Activated naive CD8-positive, alpha-beta T cell treated with anti-CD3 and anti-CD28 coated beads, Interleukin-2, amount 50 U/mL, for 16 hours (primary cell): ENCODE measurements at places on chromosomes 16 and 17.

GRCh38 chr16:4110680-4111079 lies 5.6 kb downstream of the ADCY9 start:
- no peak for DNase-seq

GRCh38 chr17:31418773-31419350 lies 27.4 kb downstream of the RAB11FIP4 start:
- DNase-seq = no peak

- DNase-seq = no peak
Measured at GRCh38 chr17:78184868-78185267, 2.0 kb downstream of the TK1 start.

DNA sequence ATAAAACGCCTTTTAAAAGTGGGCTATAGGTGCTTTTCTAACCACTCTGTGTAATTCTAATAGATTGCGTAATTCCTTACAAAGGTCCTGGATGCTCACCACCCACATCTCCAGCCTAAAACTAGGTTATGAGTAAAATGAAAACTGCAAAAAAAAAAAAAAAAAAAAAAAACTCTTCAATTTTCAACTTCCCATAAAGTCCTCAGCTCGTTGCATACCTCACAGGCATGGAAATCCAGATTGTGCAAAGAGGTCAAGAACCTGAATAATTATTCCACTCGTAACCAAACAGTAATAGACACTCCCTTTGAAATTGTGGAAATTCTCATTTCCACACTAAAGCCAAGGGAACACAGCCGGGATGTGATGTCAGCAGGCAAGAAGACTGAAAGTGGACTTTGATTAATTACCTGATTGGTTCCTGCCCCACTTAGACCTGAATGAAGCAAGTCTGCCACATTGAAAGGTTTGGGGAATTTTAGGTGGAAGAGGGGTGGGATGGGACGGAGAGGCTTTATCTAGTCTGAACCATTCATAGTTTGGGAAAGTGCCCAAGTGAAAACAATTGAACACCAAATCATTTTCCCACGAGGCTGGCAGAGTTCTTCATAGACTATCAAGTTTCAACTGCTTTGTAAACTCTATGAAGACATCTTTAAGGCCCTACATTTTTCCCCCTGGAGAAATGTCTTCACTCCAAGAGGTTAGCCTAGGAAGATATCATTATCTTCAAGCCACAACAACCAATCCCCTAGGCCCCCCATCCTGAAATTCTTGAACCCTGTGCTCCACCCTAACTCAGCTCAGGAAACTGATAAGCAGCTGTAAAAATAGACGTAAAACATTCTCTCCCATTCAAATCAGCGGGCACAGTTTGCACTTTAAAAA lies 49.1 kb upstream of the TANC2 start:
- no peak for DNase-seq

GRCh38 chr16:5615868-5616642 lies 518.5 kb upstream of the EEF2KMT start:
- DNase-seq = no peak

DNA sequence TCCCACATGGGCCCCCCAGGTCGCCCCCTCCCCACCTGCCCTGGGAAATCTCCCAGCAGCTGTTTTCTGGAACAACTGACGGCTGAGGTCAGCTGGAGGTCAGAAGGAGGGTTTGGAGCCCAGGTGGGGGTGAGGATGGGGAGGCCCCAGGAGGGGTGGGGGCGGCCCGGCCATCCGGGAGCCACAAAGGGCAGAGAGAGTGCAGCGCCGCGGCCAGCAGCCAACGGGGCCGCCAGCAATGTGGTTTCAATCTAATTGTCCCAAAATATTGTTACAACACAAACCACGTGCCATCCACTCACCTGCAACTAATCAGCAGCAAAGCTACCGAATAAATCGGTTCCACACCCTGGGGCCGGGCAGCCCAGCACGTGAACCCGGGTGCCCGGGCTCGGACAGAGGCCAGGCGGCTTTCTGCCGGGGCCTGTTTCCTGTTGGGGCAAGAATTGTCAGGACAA lies 28.3 kb upstream of the SLC38A10 start:
- no peak for DNase-seq

DNA sequence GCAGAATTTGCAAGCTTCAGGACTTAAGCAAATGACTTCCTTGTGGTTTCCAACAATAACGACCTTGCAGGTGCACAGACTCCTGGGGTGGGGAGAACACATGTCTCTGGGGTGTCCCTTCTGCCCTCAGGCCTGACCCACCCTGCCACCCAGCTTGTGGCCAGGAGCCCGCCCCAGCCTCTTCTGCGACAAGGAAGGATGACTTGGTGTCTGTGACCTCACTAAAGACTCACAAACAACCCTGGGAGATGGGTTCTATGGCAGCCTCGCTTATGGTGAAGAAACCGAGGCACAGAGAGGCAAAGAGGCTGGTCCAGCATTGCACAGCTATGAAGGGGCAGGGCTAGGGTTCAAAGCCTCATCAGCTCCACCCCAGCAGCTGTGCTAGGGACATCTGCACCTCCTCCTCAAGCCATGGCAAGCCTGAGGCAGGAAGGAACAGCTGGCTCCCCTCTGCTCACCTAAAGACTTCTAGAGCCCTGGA lies 2.6 kb downstream of the ATP2A3 start:
- no peak for DNase-seq

DNA sequence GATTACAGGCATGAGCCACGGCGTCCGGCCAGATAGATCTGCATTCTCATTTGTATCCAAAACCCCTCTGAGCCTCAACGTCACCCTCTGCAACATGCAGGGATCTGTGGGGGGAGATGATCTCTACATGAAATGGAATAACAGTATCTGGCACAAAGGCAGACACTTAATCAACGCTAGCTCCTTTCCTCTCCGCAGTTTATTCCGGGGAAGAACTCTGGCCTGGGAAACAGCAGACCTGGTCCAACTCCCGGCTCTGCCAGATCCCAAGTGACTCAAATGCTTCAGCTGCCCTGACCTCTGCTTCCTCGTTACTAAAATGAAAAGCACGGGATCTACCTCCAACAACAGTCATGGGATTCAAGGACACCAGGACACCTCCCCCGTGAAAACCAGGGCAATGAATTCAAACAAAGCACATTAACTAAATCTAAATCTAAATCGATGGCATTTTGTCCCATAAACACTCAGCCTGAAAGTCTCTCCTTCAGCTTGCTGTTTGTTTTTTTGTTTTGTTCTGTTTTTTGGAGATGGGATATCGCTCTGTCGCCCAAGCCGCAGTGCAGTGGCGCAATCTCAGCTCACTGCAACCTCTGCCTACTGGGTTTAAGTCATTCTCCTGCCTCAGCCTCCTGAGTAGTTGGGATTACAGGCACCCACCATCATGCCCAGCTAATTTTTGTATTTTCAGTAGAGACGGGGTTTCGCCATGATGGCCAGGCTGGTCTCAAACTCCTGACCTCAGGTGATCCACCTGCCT lies 78.2 kb downstream of the NXN start:
- DNase-seq = no peak

- DNase-seq = no peak
Measured at GRCh38 chr17:41932816-41933389, 2.5 kb downstream of the ODAD4 start.

DNA sequence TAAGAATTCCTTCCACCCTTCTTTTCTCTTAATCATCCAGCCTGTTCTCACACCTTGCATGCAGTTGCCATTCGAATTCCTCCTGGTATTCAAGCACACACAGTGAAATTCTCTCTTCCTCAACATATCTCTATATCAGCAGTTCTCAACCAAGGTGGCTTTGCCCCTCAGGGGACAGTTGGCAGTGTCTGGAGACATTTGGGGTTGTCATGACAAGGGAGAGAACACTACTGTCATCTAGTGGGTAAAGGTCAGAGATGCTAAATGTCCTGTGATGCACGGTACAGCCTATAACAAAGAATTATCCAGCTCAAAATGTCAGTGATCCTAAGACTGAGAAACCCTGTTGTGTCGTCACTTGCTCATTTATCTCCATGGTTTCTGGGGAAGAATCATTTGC lies 94.8 kb upstream of the CPHXL start:
- DNase-seq = no peak

DNA sequence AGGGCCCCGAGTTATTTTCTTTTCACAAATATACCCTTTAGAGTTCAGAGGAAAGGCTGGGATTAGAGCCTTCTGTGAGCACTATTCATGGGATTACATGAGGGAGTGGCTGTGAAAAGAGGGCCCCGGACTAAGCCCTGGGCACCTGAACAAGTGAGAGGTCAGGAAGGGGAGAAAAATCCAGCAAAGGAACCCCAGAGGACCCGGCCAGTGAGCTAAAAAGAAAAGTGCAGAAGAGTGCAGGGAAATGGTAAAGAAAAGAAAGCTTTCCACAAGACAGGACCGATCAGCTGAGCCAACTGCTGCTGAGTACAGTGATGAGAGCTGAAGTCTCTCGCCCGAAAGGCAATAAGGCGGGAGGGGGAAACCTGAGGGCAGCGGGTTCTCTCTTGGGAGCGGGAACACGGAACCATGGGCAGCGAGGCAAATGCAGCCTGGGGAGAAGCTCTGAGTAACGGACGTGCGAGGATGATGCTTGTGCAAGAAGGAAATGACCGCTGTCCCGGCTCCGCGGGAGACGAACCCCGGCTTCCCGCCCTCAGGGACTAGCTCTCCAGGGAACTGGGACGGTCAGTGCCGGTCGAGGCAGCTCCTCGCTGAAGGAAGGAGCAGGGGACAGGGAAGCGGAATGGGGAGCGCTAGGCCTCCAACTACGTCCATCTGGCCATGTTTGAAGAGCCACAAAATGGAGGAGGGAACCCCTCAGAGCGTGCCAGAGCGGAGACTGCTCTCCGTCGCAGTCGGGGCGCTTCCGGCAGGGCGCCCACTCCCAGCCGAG lies 665 bp upstream of the ALDH3A2 start:
- peak; percentile 16 for DNase-seq

DNA sequence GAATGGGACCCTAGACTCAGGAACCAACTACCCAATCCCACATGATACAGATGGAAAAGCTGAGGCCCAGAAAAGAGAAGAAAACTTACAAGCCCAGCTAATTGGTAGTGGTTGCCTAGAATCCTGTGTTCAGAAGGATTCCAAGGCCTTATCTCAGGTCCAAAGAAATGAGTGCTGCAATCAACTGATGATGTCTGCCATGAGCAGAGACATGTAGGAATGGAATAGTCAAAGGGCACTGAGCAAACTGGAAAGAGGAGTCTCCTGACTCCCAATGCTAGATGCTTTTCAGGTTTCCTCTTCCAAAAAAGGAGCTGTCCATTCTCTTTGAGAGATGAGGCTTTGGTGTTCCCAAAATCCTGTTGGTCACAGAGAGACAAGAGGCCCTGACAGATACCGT lies 210.6 kb downstream of the ZNF423 start:
- no peak for DNase-seq

DNA sequence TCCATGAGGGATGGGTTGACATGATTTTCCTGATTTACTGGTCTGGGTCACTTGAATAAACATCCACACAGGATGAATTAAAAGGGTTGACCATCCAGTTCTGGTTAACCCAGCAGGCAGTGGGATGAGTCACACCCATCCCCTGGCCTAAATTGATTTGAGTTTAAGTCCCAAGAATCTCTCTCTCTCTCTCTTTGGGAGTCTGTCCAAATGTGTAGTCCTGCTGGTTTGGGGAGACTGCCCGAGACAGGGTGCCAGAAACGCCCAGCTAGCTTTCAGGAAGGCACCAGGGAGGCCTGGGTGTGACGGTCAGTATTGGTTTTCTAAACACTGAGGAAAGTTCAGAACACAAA lies 38.8 kb downstream of the SCPEP1 start:
- DNase-seq = no peak

GRCh38 chr17:63698886-63699637 lies 863 bp downstream of the LIMD2 start:
- DNase-seq = peak; percentile 76

- no peak for DNase-seq
Measured at GRCh38 chr16:60204181-60204580, 1470.1 kb upstream of the GOT2 start.

DNA sequence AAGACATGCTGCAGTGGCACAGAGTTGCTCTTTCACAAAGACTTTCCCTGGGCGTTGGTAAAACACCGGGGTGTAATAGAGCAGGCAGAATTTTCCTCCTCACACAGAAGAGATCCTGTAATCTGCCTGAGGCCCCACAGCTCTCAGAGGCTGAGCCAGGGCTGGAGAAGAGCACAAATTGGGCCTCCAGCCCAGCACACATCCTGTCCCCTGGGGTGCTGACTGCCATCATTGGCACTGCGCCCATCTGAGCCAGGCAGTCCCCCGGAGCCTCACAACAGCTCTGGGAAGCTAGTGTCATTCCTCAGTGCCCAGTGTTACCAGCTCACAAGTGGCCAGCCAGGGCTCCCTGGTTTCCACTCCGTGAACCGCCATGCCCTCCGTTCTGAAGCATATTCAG lies 119.4 kb downstream of the SOCS1 start:
- no peak for DNase-seq

- DNase-seq = no peak
Measured at GRCh38 chr16:13324851-13325250, 423.5 kb downstream of the SHISA9 start.

DNA sequence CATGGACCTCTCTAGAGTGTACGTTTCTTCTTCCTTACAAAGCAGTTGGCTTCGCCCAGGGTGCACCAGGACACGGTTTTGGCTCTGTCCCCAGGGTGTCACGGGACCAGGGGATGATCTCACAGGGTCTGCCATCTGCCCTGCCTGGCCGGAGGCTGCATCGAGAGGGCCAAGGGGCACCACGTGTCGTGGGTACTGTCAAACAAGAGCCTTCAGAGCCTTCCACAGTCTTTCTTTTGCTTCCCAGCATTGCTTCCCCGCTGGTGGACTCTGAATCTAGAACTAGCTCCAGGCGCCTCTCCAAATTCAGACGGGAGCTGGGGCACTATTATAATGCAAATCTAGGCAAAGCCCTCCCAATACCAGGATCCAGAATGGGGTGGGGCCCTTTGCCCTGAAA lies 47.9 kb downstream of the MAPT start:
- DNase-seq = no peak

GRCh38 chr16:1224558-1224957 lies 510 bp downstream of the TPSG1 start:
- DNase-seq = no peak

- no peak for DNase-seq
Measured at GRCh38 chr17:68293490-68294195, 2.3 kb downstream of the ARSG start.

- DNase-seq = peak; percentile 59
Measured at GRCh38 chr16:71610936-71611871, 14.8 kb upstream of the MARVELD3 start.

DNA sequence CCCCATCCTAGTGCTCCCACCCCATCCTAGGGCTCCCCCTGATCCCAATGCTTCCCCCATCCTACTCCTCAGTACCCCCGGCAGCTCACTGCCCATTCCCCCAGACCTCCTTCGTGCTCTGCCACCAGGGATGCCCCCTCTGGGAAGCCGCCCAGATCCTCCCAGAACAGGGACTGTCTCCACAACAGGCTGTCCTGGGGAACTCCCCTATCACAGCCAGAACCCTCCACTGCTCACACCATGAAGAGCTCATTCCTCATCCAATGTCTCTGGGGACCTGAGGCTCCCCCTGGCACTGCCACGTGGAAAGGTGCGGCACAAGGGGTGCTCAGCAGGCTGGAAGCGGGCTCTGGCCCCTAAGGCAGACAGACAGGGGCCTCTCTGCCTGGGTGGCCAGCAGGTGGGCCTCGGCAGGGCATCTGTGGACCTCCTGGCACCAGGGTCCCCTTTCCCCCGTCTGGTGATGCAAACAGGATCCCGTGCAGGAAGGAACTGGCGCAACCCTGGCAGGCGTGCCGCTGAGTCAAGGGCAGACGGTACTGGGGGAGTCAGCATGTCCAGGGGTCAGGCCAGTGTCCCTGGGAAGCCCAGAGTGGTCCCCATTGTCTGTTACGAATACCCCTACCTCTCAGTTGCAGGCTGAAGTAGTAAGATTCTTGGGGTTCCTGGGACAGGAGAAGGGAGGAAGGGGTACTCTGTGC lies 14.8 kb upstream of the PVALEF start:
- no peak for DNase-seq
